Activated CD4-positive, alpha-beta T cell treated with anti-CD3 and anti-CD28 coated beads, Interleukin-10, Interleukin-2, amounts not matched to agents 100 ng/mL and 50 ng/mL, durations not matched to agents 16 hours and 8 hours (primary cell): ENCODE measurements at places on chromosomes 2 and 18.

- DNase-seq = no peak
Observed at GRCh38 chr18:44687421-44687820, 6.7 kb downstream of the SETBP1 start.

DNA sequence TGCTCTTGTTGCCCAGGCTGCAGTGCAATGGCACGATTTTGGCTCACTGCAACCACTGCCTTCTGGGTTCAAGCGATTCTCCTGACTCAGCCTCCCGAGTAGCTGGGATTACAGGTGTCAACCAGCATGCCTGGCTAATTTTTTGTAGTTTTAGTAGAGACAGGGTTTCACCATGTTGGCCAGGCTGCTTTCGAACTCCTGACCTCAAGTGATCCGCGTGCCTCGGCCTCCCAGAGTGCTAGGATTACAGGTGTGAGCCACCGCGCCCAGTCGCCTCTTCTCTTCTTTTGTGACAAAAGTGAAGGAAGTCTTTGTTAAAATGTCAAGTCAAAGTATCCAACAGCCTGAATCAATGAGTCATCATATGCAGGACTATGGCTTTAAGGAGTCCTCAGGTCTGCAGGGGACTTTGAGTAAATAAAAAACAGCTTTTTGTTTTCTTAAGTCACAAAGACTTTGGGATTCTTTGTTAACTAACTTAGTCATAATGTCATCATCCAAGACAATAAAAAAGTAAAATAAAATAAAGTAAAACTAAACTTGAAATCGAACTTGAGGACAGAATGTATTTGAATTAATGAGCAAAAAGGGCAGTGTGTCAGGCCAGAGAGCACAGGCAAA is 1153.2 kb downstream of the SUCLG1 start:
- no peak for DNase-seq

DNA sequence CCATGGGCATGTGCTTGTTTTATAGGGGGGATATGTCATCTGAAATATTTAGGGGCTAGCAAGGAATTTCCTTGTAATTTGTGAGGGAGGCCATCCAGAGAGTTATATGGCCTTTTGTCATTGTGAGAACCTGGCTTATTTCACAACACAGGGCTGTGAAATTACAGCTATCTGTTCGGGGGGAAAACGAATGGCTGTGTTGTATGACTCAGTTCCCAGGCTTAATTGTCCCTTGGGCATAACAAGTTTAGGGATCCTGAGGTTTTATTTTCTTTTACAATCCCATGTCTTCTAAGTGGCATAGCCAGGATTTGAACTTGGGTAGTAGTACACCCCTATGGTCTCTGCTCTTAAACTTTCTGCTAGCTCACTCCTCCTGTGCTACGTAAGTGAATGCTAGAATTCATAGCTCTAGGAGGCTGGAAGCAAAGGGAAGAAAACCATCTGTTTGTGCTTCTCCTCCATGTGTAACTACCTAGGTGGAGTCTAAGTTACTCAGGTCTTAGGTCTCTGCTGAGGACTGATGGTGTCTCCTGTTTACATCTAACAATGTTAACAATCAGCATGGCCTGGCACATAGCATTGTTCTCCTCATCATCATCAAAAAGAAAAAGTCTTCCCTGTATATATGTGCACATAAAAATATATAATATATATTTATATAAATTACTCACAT is 53.8 kb downstream of the SKA1 start:
- no peak for DNase-seq

GRCh38 chr2:147865560-147865959 is 20.7 kb downstream of the ACVR2A start:
- DNase-seq = no peak

- peak; percentile 43 for DNase-seq
Observed at GRCh38 chr2:191811807-191812602, 34.9 kb downstream of the CAVIN2 start.

DNA sequence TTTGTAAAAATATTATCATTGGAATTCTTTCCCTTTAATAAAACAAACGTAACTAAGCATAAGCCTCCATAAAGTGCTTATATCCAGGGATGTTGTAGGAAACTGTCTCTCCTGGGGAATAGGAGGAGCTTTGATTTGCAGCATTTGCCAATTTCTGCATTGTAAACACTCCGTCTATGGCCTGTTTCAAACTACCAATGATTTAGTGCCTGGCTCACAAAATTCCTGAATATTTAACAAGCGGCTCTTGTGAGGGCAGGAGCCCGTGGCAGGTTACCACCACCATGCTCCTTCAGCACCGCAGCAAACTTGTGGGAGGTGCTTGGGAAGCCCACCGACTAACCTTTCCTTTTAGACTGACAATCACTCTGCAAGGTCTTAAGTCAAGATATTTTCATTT is 520.3 kb downstream of the SOX11 start:
- DNase-seq = no peak

- no peak for DNase-seq
Observed at GRCh38 chr2:237682856-237683670, 55.7 kb downstream of the LRRFIP1 start.

GRCh38 chr2:101758001-101758400 is 60.5 kb downstream of the MAP4K4 start:
- DNase-seq = peak; percentile 77

- no peak for DNase-seq
Observed at GRCh38 chr18:48752928-48753327, 197.8 kb downstream of the SMAD7 start.

DNA sequence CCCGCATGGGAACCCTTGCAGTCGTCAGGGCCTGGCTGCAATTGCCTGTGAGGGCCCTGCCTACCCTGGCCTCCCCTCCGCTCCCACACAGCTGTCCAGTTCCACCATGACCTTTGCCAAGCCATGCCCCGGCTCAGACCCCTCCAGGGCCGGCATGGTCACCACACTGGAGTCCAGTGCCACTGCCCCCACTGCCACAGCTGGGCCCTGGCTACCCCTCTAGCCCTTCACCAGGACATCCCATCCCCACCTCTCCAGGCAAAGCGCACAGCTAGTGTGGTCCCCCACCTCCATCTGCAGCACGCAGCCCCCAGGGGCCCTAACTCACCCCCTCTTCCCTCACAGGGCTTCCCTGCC is 70.3 kb upstream of the SMAD7 start:
- DNase-seq = no peak

DNA sequence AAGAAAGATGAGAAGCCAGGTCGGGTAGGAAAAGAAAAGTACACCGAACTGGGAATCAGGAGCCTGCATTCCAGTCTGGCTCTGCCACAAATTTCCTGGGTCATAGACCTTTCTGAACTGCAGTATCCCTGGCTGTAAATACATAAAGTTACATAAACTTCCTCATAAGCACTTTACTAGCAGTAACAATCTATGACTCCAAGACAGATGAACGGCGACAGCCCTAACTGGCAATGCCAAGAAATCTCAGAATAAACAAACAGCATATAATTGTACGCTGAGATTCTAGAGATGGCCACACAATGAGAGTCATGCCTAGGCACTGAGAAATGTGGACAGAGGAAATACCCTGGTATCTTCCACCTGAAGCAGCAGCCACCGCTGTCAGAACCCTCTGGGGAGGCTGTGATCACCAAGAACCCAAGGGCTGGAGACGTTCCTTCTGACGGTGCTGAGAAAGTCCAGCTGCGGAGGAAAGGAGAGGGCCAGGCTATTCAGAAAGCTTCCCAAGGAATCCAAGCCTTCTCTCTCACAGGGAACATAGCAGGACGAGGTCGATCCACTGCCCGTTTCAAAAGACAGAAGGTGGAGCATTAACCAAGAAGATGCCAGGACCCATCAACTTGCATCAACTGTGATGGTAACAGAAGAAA is 89.3 kb upstream of the SLC66A3 start:
- DNase-seq = no peak

- peak; percentile 82 for DNase-seq
Observed at GRCh38 chr2:134217924-134218323, 35.9 kb upstream of the MGAT5 start.

GRCh38 chr2:3454802-3455201 is 64.5 kb downstream of the ADI1 start:
- DNase-seq = no peak

- no peak for DNase-seq
Observed at GRCh38 chr2:6143812-6144211, 451.6 kb downstream of the SOX11 start.

GRCh38 chr18:6748241-6748640 is 18.7 kb downstream of the ARHGAP28 start:
- DNase-seq = no peak

- DNase-seq = peak; percentile 57
Observed at GRCh38 chr2:106085181-106085940, 108.7 kb downstream of the UXS1 start.

- DNase-seq = no peak
Observed at GRCh38 chr2:46202453-46202852, 94.8 kb upstream of the EPAS1 start.

- no peak for DNase-seq
Observed at GRCh38 chr2:216316743-216317142, 55.5 kb downstream of the MARCHF4 start.

DNA sequence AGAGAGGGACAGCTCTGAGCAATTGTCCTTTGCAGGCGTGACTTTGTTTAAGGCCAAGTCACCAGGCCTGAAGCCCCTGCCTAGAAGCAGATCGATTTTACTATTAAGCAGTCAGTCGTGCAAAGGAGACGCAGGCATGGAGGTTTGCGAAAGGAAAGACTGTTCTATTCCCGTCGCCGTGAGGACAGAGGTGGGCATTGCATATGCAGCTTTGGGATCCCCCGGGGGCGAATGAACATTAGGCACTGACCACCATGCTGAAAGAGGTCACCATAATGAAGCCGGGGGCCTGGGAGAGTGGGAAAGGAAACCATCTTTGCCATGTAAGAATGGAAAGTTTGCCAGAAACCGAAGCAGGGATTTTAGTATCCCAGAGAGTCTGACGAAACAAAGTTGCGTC is 231.6 kb downstream of the BCL11A start:
- no peak for DNase-seq

GRCh38 chr2:237178396-237178795 is 92.7 kb downstream of the COPS8 start:
- DNase-seq = no peak

DNA sequence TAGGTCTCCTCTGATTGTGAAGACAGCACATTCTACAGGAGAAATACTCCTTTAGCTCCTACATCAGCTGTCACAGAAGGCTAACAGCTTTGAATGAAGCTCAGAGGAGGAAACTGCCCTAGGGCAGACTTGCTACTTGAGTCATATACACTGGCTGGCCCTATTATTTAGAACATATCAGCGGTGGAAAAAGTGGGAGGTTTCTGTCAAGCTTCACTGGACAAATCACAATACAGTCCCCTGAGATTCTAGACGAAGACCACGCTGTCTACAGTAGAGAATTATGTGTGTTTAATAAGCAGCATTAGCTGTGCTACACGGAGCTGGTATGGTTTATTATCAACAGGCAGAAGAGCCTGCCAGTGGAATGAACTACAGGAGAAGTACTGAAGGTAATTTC is 230.9 kb upstream of the FSIP2 start:
- no peak for DNase-seq

DNA sequence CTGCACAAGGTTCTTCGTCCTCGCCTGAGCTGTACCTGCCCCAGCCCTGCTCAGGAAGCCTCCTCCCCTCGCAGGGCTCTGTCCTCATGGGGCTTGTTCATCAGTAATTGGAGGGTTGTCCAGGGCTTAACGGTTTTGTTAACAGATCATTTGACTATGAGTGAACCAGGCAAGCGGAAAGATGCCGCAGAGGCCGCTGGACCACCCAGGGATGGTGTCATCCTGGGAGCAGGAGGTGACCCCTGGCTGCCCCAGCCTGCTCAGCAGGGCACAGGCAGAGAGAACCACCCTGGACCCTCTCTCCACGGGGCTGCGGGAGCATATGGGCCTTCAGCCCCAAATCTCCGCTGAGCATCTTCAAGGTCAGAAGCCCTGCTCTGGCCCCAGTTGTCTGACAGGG is 264.3 kb downstream of the KLHL29 start:
- DNase-seq = no peak

- no peak for DNase-seq
Observed at GRCh38 chr2:1841461-1841860, 97.1 kb upstream of the PXDN start.

- peak; percentile 53 for DNase-seq
Observed at GRCh38 chr2:70686577-70687460, 81.2 kb downstream of the ADD2 start.

- DNase-seq = no peak
Observed at GRCh38 chr2:160372585-160372984, 121.0 kb downstream of the RBMS1 start.

- no peak for DNase-seq
Observed at GRCh38 chr18:23675236-23675635, 12.5 kb upstream of the ANKRD29 start.

GRCh38 chr2:112092286-112093041 is 37.4 kb downstream of the TMEM87B start:
- DNase-seq = no peak

GRCh38 chr18:7856733-7857132 is 289.6 kb downstream of the PTPRM start:
- no peak for DNase-seq

- DNase-seq = no peak
Observed at GRCh38 chr2:190563646-190564045, 29.1 kb upstream of the NEMP2 start.

GRCh38 chr18:75587131-75587530 is 159.6 kb upstream of the SMIM21 start:
- DNase-seq = no peak

DNA sequence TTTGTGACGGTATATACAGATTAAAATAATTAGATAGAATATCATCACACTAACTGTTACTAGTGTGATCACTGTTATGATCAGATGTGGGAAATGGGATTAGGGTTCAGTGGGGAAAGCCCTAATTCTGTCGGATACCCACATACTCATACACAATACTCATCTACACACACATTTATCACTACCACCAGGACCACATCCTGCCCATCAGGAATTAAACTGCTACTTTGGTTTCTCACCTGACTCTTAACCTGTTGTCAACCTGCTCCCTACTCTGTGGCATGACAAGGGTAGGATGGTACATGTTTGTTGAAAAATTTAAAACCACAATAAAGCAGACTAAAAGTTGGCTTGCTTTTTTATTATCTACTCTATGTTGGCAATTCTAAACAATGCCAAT is 24.8 kb upstream of the CYP26B1 start:
- DNase-seq = no peak

GRCh38 chr2:27073782-27074181 is 2.3 kb upstream of the OST4 start:
- DNase-seq = no peak

GRCh38 chr18:13592246-13592645 is 134.1 kb downstream of the FAM210A start:
- no peak for DNase-seq

- DNase-seq = peak; percentile 24
Observed at GRCh38 chr2:15560140-15560987, 770 bp downstream of the NBAS start.

DNA sequence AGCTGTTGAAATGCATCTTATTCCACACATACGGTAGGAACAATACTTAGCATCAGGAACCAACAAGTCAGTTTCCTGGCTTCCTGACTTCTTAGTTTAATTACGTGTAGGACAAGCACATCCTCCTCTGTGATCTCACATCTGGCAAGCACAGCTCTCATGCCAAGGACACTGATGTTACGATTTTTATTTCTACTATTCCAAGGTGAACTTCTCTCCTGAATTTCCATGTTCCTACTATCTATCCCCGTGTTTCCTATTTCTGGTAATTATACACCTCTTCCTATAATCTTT is 374.0 kb downstream of the NCKAP5 start:
- no peak for DNase-seq
